ENCODE measurements at places on chromosomes 12 and 14.
A peak's percentile ranks its signal among the peaks of the same experiment; 100 is the strongest.

DNA sequence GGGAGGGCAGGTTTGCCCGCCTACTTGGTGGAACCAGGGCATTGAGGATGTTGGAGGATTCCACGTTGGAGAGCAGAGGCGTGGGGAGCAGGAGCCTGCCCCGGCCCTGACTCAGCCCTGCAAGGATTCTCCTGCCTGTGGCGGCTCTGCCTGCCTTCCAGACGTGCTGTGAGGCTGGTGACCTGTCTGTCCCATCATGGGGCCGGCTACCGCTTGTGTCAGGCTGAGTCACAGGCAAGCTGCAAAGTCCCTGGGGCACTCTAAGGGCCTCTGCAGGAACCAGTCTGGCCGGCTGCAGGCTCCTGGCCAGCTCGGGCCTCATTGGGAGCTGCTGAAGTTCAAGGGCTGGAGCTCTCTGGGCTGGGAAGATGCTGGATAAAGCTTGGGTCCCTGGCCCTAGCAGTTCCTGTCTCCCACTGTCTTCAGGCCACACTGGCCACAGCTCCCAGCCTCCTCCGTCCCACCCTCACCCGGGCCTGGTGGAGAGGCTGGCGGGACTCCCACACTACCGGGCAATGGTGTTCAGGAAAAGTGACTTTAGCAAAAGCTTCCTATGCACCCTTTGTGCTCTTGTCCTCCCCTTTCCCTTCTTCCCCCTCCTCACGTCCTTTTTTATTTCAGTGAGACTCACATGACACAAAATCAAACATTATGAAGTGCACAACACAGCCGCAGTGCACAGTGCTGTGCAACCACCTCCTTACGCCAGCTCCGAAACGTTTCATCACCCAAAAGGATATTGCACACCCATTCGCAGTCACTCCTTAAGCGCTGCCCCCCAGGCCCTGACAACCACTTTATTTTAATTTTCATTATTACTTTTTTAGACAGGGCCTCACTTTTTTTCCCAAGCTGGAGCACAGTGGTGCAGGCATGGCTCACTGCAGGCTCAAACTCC, 22.0 kb upstream of the ULK1 start:
- peak; percentile 60 for DNase-seq

DNA sequence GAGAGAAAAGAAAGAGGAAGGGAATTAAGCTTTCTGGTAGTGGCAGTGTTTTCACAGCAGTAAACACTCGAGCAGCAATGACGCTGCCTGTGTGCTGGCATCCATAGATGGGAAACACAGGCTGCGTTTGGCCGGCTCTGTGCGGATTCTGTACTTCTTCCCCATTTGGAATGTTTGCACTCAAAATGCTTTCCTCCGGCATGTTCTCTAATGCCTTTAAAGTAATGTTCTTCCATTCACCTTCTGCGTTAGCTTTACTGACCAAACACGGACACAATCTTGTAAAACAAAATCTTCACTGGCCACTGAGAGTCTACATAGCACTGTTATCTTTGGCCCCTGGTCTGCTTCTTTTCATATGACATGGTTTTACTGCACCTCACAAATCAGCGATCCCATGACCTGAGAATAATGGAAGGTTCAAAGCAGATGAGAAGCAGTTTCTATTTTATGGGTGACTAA, 31.4 kb downstream of the DCP1B start:
- DNase-seq: no peak

GRCh38 chr12:109020796-109021380, at the start of gene SVOP:
Gene SVOP, minus strand, starts transcription at chr12:109021068. Its CDS starts 200 bp downstream, at chr12:109020868.
- peak; percentile 89 for DNase-seq

- DNase-seq: no peak
Measured at GRCh38 chr12:116376354-116377193, 99.1 kb upstream of the MED13L start.

DNA sequence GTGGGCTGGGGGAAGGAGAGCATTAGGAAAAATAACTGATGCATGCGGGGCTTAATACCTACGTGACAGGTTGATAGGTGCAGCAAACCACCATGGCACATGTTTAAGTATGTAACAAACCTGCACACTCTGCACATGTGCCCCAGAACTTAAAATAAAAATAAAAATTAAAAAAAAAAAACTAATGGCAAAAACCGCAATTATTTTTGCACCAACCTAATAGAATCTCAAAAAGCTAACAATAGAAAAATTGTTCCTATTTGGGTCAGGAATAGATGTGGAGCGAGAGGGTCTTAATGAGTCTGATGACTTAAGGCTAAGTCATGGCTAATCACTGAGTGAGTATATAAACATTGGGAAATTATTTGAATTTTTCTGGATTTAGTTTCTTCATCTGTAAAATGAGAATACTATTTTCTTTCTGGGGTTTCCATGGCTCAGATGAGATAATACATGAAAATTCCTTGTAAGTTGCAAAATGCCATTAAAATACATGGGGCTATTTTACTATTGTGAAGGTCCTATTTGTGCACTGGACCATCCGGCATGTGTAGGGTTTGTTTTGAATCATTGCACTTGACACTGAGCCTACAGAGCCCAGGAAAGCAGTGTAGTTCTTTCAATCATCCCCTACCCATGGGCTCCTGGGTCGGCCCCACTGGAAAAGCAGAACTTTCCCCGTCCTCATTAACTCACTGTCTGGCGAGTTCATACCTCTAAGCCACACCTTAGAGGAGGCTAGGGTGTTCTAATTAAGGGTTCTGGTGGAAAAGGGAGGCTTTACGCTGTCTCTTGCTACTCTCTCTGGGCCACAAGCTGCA, 164.1 kb upstream of the NTF3 start:
- no peak for DNase-seq

DNA sequence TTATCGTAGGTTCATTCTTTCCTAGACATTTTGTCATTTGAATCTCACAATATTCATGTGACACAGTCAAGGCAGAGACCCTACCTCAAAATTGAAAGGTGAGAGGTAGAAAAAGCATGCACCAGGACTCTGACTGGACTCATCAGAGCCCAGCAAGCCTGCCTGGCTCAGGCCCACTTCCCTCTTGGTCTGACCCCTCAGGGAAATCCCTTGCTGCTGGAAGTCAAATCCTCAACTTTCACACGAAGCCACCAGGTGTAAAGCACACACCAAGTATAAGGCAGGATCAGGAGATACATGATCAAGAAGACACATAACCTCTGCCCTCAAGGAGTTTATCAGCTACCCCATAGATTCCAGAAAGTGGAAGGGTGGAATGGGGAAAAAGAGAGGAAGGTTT, 18.8 kb downstream of the NIN start:
- DNase-seq: peak; percentile 21

DNA sequence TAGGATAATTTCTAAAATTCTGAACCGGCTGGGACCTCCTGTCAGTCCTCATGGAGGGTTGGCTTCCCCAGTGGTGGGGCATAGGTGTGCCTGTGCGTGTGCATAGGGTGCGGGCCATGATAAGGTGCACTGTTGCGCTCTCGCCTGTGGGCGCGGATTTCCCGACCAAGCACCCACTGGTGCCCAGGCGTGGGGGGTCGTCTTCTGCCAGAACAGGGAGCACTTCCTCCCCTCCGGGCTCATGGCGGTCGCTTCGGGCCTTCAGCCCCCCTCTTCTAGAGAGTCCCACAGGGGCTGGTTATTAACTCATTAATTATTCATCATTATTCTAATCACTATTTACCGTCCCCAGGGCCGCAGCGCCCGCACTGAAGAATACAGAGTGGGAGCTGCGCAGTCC, 2.8 kb downstream of the C1QL4 start:
- no peak for DNase-seq

DNA sequence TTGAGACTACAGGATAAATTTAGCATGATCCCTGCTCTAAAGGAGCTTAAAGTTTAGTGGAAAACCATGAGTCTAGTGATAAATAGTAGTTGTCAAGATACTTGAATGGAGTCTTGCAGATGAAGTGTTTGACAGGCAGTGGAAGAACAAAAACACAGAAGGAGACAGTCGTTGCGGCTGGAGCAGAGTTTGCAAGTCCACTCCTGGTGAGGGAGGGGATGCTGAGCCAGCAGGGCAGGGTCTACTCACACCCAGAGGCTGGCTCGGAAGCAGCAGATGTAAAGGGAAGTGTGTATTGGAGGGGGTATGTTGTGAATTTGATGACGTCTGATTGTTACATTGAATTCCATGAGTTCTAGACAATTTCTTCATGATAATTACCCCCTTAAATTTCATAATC, 61.3 kb downstream of the TRAF3 start:
- no peak for DNase-seq

- DNase-seq: no peak
Measured at GRCh38 chr12:59736786-59737185, 141.0 kb downstream of the SLC16A7 start.

GRCh38 chr12:20495997-20496396, 127.7 kb downstream of the PDE3A start:
- no peak for DNase-seq

GRCh38 chr12:95959107-95959506, 16.0 kb downstream of the AMDHD1 start:
- no peak for DNase-seq
